Muscle of leg (tissue), 16 donors: ENCODE measurements at places on chromosomes 1 and 21. TPM values are rescaled to one million over a fixed set of nuclear protein-coding genes. Genes with fewer than 3 reads are reported as not detected.
A peak's percentile ranks its signal among the peaks of the same experiment; 100 is the strongest.

Gene ADAMTS4
- 7.8 TPM for total RNA-seq

DNA sequence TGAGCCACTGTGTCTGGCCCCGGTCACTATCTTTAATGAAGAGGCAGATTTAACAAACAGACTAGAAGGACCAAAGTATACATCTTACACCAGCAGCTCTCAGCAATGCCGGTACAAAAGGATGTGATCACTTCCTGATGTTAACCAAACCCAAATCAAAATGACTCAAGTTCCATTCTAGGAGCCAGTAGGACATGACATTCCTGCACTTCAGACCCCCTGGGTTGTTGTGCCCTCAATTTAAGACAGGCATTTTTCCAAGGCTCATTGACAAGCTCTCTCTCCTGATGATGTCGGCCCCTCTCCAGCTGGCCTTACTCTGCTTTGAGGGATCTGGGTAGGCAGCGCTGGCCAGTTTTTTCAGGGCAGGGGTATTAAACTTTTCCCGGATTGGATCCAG, 35.1 kb downstream of the YARS1 start:
- no peaks in the 10 kb centered on the region for H3K27me3 ChIP-seq
- H3K27ac ChIP-seq = no peak overlapping the region
- DNase-seq = no peak
- no peaks in the 10 kb centered on the region for H3K4me1 ChIP-seq

DNA sequence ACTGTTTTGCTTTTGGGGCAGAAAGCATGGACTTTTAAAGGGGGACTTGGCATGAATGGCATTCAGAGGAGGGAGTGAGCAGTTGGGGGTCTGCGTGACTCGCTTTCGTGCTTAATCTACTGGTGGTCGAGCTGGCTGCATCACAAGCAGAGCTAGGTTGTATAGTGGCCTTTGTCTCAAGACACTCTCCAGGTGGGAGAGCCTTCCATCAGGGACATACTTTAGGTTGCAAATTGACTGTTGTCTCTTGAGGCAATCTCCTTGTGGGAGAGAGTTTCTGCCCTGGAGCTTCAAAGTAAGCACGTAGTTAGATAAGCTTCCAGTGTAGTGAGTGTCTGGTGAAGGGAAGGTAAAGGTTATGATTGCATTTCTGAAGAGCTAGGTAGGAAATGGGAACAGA, 93.9 kb downstream of the C1orf21 start:
- no peaks in the 10 kb centered on the region for H3K27me3 ChIP-seq
- H3K4me3 ChIP-seq = no peak overlapping the region
- H3K36me3 ChIP-seq = peaks cover 5% of the 10 kb centered on the region

- H3K27me3 ChIP-seq = no peaks in the 10 kb centered on the region
- peaks cover 39% of the 10 kb centered on the region for H3K36me3 ChIP-seq
- H3K4me1 ChIP-seq = no peaks in the 10 kb centered on the region
- no peak for DNase-seq
- H3K4me3 ChIP-seq = no peak overlapping the region
- no peak overlapping the region for H3K27ac ChIP-seq
These were observed 8.1 kb upstream of the PMF1 start for GRCh38 chr1:156204686-156205085.

DNA sequence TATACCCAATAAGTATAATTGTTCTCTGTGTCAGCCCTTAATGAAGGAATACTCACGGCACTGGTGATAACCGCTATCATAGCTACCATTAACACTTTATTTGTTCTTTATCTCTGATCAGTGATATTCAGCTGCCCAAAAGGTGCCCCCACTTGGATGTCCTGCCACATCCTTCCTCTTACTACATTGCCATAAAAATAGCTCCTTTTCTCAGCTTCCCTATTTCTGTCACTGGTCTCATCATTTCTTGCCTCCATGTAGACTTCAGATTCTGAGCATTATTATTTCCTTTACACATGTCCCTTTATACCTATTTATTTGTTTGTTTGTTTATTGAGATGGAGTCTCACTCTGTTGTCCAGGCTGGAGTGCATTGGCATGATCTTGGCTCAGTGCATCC, 2.7 kb upstream of the RAB29 start:
- no peak overlapping the region for H3K27ac ChIP-seq
- H3K27me3 ChIP-seq = peaks cover 19% of the 10 kb centered on the region
- no peak overlapping the region for H3K4me3 ChIP-seq

- peaks cover 6% of the 10 kb centered on the region for H3K36me3 ChIP-seq
- peak overlapping the region; percentile 99 for H3K27ac ChIP-seq
- DNase-seq = peak; percentile 89
- peaks cover 46% of the 10 kb centered on the region for H3K4me1 ChIP-seq
These were observed 1.4 kb upstream of the KLHL21 start for GRCh38 chr1:6603915-6604558.

GRCh38 chr1:15483971-15484370, 8.1 kb downstream of the CELA2B start:
- no peak overlapping the region for H3K4me3 ChIP-seq
- no peak for DNase-seq
- no peaks in the 10 kb centered on the region for H3K27me3 ChIP-seq
- no peak overlapping the region for H3K27ac ChIP-seq
- peaks cover 13% of the 10 kb centered on the region for H3K4me1 ChIP-seq

DNA sequence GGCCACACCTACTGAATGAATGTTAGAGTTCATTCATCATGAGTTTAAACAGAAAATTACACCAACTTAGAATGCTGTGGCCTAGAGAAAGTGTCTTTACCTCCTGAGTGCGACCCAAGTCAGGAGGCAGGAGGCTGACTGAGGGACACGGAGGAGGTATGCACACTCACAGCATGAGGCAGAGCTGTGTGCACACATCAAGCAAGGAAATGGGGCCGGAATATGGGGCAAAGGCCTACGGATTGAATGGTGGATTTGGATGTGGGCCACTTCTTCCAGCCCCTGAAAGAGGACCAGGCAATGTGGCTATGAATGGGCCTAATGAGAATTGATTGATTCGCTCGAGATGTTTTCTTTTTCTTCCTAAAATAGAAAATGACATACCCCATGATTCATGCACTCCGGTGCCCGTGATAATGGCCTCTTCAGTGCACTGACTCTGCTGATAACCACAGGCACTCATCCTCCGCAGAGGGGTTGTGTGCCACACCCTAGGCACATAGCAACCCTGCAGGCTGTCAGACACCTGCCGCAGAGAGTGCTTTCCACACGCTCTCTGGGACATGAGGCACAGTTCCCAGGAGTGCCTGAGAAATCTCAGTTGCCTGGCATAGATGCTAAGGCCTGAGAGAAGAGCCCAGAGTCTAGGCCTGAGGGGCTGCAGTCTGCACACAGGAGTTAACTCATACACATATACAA, 155.5 kb downstream of the GLUL start:
- peaks cover 22% of the 10 kb centered on the region for H3K4me1 ChIP-seq
- DNase-seq = peak; percentile 43
- H3K27me3 ChIP-seq = no peaks in the 10 kb centered on the region
- no peaks in the 10 kb centered on the region for H3K36me3 ChIP-seq
- peak overlapping the region; percentile 68 for H3K27ac ChIP-seq
- no peak overlapping the region for H3K4me3 ChIP-seq

- H3K27ac ChIP-seq = no peak overlapping the region
- H3K27me3 ChIP-seq = no peaks in the 10 kb centered on the region
- no peaks in the 10 kb centered on the region for H3K36me3 ChIP-seq
- no peak overlapping the region for H3K4me3 ChIP-seq
- peak; percentile 49 for DNase-seq
These were observed 144.6 kb downstream of the NFIA start for GRCh38 chr1:61226791-61227567.

Gene SLAMF9
- total RNA-seq = not detected

Gene ROR1
- 10.5 TPM for total RNA-seq

Gene WNT4
- 3.7 TPM for total RNA-seq

Gene CELA2A
- total RNA-seq = 0.13 TPM

DNA sequence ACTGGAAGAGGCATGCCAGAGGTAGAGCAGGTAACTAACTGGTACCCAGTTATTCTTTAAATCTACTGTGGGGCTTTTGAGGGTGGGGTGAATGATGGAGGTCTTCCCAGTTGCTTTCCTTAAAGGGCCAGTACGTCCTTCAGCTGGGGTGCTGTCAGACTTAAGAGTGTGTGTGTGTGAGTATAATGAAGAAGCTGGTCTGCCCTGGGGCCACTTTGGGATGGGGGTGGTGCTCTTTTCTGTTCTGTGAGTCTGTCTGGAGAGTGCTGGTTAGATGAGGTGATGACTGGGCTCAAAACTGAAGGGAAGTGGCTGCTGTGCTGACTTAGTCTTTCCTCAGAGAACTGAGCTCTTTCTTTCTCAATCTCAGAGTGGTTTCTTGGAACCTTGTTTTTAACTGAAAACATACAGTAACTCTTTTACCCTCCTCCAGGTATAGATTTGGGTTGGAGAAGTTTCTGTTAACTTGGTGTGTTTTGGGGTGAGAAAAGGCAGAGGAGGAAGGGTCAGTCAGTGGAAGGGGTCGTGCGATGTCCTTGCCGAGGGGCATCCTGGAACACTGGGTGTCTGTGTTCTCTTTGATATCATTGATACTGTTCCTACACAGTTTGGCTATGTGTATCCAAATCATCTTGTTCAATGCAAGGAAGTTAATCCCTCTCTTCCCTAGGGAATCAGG, 746 bp downstream of the MACF1 start:
- peak overlapping the region; percentile 36 for H3K4me3 ChIP-seq
- H3K27me3 ChIP-seq = no peaks in the 10 kb centered on the region
- peak overlapping the region; percentile 98 for H3K27ac ChIP-seq
- peaks cover 17% of the 10 kb centered on the region for H3K4me1 ChIP-seq
- DNase-seq = peak; percentile 76

Gene PGLYRP4
- total RNA-seq = not detected

- DNase-seq = no peak
- H3K4me1 ChIP-seq = peaks cover 29% of the 10 kb centered on the region
- no peaks in the 10 kb centered on the region for H3K36me3 ChIP-seq
- no peak overlapping the region for H3K4me3 ChIP-seq
These were observed 3.3 kb downstream of the TMEM200B start for GRCh38 chr1:29120367-29120766.

DNA sequence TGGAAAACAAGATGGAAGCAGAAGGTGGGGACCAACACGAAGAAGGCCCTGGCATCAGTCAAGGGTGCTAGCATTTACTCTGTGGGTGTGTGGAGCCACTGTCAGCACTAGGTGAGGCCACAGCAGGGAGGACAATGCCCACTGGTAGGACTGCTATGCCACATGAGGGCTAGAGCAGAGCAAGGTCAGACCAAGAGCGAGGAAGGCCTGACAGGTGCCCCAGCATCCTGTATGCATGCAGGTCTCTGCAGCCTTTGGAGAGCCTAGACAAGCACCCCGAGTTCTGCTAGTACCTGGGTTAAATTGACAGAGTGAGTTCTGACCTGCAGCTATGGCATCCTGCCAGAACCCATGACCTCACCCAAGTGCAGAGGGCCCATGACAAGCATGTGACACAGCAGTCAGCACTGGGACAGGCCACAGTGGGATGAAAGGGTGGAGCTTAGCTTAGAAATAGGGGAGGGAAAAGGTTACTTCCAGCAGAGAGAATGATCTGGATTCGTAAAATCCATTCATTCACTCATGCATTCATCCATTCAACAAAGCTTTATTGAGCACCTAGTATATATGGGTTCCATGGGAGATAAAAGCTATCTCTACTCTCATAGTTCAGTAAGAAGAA, 9.0 kb upstream of the CSF1 start:
- no peak overlapping the region for H3K27ac ChIP-seq
- H3K36me3 ChIP-seq = no peaks in the 10 kb centered on the region
- H3K27me3 ChIP-seq = peaks cover 23% of the 10 kb centered on the region
- no peak for DNase-seq
- H3K4me3 ChIP-seq = no peak overlapping the region

Gene LSM10
- total RNA-seq = 5.2 TPM

- H3K4me3 ChIP-seq = no peak overlapping the region
- H3K27ac ChIP-seq = no peak overlapping the region
- peaks cover 37% of the 10 kb centered on the region for H3K4me1 ChIP-seq
These were observed 39.5 kb upstream of the BCAR3 start for GRCh38 chr1:93720956-93721626.

DNA sequence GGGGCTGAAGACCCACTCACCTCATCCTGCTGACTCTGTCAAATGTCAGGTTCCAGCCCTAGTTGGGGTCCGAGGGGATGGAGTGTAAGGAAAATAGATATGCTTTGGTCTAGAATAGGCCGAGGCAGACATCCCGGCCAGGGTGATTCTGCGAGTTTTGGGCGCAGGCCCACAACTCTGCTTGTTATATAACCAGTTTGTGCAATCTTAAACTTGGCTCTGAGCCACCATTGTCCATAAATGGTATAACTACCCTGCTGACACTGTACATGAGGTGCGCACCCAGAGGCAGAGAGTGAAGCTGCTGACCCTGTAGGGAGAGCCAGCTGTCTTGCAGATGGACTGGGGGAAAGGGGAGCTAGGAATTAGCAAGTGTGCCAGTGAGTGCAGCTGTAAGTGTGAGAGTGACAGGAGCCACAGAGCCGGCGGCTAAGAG, 1388.8 kb downstream of the AMY1C start:
- no peaks in the 10 kb centered on the region for H3K4me1 ChIP-seq
- no peaks in the 10 kb centered on the region for H3K27me3 ChIP-seq
- H3K4me3 ChIP-seq = no peak overlapping the region
- H3K36me3 ChIP-seq = no peaks in the 10 kb centered on the region
- H3K27ac ChIP-seq = no peak overlapping the region

Gene HYI
- 22.2 TPM for total RNA-seq

Gene IGSF5
- 0.75 TPM for total RNA-seq

Gene CD1B
- 0.09 TPM for total RNA-seq

Gene COL6A2
- 481 TPM for total RNA-seq

Gene OR2T3
- total RNA-seq = not detected

DNA sequence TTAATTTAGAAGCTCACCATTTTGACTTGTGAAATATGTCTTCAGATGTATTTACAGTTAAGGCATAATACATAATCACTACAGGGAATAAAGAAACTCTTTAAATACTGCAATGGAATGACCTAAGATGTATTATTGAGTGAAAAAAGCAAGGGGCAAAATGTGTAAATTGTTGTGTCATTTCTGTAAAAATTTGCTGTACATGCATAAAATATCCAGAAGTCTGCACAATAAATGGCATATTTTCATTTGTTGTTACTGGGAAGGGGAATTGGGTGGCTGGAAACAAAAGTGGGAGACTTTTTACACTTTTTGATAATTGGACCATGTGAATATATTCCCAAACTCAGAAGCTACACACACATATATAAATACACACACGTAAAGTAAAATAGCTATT, 17.1 kb downstream of the LRIG2 start:
- peaks cover 9% of the 10 kb centered on the region for H3K36me3 ChIP-seq
- no peak overlapping the region for H3K27ac ChIP-seq
- DNase-seq = no peak
- no peaks in the 10 kb centered on the region for H3K27me3 ChIP-seq

DNA sequence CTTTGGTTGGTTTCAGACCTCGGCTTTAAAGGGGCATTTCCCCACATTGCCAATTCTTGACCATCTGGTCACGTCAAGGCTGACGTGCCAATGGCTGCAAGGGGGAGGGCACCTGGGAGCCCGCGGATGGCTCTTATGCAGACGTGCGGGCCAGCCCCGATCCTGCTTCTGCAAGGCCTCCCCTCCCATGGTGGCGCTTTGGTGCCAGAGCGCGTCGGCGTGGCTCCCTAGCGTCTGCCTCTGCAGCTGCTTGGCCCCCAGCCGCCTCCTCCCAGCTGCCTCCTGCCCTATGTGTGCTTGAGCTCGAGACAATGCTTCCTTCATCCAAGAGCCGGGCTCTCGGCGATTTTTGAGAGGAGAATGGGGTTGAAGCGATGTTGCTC, 29.1 kb downstream of the SKI start:
- DNase-seq = peak; percentile 82
- H3K27ac ChIP-seq = peak overlapping the region; percentile 87
- no peak overlapping the region for H3K4me3 ChIP-seq
- H3K4me1 ChIP-seq = peaks cover 51% of the 10 kb centered on the region

- no peak overlapping the region for H3K27ac ChIP-seq
- DNase-seq = peak; percentile 50
- no peak overlapping the region for H3K4me3 ChIP-seq
- no peaks in the 10 kb centered on the region for H3K4me1 ChIP-seq
These were observed 231.7 kb upstream of the B3GALT2 start for GRCh38 chr1:193417945-193418744.
